Hematopoietic multipotent progenitor cell treated with erythropoietin and hydrocortisone succinate and interleukin-3 and kit ligand, for 17 days (in vitro differentiated cells): ENCODE measurements at places on chromosomes 1 and 21.

DNA sequence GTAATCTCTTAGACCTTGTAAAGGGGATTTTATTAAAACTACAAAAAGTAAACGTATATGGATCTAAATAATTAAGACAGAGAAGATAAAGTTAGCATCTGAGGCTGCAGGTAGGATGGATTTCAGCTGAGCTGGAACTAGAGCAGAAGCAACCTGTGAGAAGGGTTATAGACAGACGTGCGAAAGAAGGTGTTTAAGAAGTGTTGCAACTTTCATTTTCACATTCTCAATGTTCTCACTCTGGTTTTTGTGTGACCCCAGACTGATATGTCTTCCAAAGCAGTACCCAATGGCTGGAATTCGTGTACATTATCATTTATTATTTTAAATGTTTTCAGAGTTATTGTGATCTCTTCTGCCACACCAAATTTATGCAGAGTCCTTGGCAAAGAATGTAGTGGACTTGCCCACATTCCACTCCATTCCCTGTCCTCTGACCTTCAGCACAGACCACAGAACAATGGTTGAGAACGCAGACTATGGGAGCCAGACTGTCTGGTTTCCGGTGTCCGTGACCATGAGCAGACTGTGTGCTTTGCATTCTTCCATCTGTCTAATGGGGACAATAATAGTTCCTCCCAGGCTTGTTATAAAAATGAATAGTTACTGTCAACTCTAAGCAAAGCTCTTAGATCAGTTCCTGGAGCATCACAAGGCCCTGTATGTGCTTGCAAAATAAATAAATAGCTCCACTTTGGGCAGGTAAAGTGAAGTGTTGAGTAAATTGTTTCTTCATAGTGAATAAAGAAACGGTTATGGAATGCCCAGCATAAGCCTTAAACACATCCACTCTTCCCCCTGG, 140.6 kb upstream of the SAMSN1 start:
- no peak for DNase-seq

GRCh38 chr1:63087966-63088365, 234.4 kb upstream of the FOXD3 start:
- no peak for DNase-seq

DNA sequence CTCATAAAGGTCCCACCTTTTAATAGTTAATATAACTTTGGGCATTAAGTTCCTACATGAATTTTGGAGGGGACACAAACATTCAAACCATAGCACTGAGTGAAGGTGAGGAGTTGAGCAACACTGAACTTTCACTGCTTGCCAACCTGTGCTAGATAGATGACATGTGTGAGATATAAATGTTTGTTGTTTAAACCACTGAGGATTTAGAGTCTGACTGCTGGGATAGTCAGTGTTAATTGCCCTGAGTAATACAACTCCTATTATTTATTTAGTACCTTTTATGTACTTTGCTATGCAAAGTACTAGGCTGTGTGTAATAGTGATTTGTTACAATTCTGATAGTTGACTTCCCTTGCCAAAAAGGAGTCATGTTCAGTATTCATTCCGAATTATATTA, 32.4 kb upstream of the SLC16A1 start:
- DNase-seq: no peak

GRCh38 chr1:209490013-209490412, 93.5 kb upstream of the CAMK1G start:
- no peak for DNase-seq

GRCh38 chr1:36471830-36472641, 7.9 kb upstream of the MRPS15 start:
- DNase-seq: no peak

- no peak for DNase-seq
Observed at GRCh38 chr1:36990928-36991327, 43.4 kb downstream of the GRIK3 start.

DNA sequence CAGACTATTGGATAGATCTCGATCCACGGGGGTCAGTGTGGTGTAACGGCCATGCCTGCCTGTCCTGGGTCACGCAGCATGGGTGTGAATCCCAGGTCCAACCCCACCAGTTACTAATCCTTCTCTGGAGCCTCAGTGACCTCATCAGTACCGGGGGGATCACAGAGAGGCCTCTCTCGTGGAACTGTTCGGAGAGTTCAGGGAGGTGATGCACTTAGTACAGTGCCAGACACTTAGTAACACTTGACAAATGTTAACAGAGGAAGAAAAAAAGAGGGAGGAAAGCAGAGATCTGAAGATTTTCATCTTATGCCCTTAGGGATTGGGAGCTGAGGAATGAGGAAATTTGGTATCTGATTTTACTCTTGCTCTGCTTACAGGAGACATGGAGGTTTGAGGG, 2.9 kb downstream of the ABCA4 start:
- no peak for DNase-seq

DNA sequence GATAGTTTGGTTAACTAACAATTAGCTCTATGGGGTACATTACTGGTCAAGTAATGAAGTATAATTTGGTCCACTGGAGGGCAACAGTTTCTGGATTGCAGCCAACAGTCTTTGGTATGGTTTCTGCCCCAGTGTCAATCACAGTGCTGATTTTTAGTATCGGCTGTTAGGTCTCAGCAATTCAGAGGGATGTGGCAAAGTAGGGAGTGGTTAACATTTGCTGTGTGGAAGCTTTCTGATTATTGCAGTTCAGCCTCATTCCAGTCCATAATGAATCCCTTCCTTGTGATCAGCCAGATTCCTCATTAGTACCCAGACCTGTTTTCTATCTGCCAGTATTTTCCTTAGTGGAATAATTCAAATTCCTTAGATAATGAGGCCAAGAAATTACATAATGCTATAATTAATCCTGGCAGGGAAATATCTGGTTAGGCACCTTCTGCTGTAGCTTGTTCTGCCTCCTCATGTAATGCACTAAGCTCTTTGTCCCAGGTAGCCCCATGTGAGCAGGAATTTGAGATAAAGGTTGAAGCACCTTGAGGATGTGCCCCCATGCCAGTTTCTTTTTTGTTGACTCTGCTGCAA, 14.0 kb downstream of the F3 start:
- no peak for DNase-seq

GRCh38 chr1:102174259-102174863, 177.6 kb upstream of the OLFM3 start:
- no peak for DNase-seq

GRCh38 chr1:180208264-180208663, 21.8 kb upstream of the LHX4 start:
- no peak for DNase-seq

- DNase-seq: peak; percentile 15
Observed at GRCh38 chr1:27724961-27725373, 794 bp upstream of the FAM76A start.

DNA sequence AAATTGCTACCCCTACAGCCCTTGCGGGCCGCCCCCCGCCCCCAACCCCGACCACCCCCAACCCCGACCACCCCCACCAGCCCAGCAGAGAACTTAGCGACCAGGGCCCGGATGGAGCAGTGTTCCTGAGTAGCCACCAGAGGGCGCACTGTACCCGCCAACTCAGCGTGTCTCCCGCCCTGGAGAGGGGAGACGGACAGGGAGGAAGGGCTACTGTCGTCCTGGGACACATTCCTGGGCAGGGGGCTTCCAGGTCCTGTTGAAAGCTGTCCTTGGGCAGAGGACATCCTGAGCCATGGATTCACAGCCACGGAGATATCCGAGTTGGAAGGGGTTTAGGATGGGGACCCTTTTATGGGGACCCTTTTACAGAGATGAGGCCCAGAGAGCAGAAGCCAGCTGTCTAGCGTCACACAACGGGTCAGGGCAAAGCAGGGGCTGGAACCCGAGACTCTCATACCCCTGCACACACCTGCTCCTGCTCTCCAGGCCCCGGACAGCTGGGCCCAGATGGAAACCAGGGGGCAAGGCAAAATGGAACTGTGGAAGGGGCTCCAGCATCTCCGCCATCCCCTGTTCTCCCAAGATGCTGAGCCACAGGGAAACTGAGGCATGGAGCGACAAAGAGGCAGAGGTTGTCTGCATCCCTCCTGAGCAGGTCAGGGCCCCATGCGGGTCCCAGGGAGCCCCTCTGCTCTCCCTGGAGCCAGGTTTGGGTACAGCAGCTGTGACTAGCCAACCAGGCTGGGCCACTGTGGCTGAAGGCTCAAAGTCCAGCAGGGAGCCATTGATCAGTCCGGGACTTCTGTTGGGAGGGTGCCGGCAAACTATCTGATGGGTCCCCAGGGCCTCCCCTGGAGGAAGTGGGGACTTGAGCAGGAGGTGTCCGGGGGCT, 25.0 kb upstream of the LAPTM5 start:
- peak; percentile 83 for DNase-seq

- no peak for DNase-seq
Observed at GRCh38 chr1:22629886-22630285, 6.5 kb upstream of the C1QA start.

GRCh38 chr21:17708522-17709265, 96.0 kb upstream of the BTG3 start:
- DNase-seq: no peak
